ENCODE measurements at places on chromosomes 3 and 15.

GRCh38 chr3:72077473-72078259, 292.7 kb upstream of the PROK2 start:
- DNase-seq, result no peak

DNA sequence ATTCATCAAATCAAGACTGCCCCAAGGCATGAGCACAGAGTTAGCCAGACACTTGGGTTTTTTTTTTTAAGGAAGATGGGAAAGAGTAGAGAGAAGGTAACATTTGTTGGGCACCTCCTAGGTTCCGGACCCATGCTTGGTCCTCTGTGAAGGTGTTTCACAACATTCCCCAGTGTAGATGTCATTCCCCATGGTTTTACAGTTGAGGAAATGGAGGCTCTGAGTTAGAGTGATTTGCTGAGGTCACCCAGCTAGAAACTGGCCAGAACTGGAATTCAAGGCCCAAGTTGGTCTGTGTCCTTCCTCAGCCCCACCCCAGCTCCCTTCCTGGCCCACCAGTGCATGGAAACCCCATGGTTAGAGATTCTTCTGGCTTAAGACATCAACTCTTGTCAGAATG, 19.9 kb downstream of the WNT7A start:
- DNase-seq, result no peak

- DNase-seq, result no peak
Measured at GRCh38 chr3:192685801-192686200, 41.5 kb downstream of the FGF12 start.

GRCh38 chr3:129357616-129358015, 70.8 kb downstream of the EFCAB12 start:
- no peak for DNase-seq

- DNase-seq, result no peak
Measured at GRCh38 chr3:168088106-168088720, 7.5 kb downstream of the GOLIM4 start.

DNA sequence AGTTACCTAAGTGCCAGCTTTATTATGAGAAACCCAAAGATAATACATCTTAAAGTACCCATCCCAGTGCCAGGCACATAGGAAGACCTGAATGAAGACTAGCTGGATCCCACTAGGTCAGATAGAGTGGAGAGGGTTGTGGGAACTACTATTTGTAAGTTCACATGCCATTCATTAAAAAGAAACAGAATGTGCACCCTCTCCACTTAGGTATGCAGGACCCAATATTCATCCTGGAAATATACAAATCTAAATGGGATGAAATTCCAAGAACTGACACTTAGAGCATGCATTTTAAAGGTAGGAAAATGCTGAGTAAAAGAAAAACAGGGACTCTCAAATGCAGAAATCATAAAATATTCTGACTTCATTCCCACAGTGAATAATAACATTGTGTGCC, 14.3 kb downstream of the EOGT start:
- DNase-seq, result no peak

DNA sequence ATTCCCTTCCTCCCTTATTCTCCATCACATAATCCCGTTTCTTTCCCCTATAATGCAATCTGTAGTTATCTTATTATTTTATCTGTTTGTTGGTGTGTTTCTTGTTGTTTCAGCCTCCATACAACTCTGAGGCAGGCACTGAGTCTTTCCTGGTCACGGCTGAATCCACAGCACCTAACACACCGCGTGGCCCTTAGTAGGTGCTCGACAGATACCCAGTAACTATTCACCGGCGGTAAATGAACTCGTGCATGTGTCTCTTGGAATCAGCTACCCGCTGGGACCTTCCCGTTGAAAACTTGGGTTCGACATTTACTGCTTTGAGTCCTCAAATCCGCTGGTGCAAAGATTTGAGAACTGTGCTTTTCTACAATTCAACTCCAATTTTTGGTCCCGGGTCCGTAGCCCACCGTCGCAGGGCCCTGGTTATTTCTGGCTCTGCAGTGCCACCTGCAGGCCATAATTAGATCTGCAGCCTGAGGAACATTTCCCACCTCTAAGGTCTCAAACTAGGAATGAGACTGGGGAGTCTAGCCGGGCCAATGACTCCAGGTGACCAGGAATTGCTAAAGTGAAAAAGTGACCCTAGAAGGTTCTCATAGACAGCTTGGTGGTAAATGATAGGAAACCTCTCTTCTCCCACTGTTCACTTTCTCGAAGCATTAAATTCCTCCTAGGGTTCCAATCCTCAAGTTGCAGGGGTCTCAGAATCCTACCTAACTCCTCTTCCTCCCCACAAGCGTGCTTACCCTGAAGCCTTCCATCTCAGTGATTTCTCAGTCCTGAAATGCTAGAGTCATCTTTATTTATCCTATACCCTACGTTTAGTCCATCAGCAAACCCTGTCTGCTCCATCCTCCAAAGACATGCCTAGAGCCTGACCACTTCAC, 40.0 kb upstream of the TRH start:
- no peak for DNase-seq

DNA sequence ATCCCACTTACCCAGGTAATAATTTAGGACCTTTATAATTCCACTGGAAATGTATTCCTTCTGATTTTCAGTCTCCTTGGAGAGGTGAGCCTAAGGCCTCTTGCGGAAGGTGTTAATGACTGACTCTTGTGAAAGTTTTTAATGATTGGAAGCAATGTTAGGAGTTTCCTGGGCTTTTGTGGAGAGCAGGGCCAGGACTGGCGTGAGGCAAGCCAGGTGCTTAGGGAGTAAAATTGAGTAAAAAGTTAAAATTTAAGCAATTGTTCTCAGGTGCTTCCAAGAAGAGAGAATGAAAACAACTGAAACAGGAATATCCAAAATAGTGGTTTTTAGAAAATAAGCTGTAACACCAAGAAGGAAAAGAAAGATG, 130.6 kb upstream of the TGFBR2 start:
- no peak for DNase-seq

- DNase-seq, result no peak
Measured at GRCh38 chr15:82272154-82272553, 9.5 kb downstream of the SAXO2 start.

DNA sequence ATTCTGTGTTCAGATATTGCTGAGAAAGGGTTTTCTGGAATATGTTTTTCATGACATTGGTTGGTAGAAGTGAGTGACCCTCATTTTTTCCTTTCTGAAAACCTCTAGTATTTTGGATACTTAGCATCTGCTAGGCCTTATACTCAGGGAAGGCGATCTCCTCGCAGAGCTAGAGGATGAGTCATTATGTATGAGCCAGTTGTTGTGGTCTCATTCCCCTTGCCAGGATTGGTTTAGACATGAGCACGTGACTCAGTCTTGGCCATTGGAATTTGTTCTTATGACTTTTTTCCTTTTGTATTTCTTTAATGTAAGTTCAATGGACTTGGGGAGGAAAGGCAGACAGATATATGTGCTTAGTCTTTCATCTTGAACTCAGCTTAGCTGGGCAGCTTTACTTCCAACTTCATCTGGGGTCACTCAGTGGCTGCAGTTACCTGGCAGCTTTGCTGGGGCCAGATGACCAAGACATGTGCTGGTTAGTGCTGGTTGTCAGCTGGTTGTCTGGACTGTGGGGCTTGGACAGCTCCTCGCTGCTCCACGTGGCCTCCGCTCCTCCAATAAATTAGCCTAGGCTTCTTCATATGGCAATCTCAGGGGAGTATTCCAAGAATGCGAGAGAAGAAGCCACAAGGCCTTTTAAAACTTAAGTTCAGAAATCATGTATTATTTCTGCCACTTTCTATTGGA, 207.5 kb downstream of the IL20RB start:
- peak; percentile 20 for DNase-seq

DNA sequence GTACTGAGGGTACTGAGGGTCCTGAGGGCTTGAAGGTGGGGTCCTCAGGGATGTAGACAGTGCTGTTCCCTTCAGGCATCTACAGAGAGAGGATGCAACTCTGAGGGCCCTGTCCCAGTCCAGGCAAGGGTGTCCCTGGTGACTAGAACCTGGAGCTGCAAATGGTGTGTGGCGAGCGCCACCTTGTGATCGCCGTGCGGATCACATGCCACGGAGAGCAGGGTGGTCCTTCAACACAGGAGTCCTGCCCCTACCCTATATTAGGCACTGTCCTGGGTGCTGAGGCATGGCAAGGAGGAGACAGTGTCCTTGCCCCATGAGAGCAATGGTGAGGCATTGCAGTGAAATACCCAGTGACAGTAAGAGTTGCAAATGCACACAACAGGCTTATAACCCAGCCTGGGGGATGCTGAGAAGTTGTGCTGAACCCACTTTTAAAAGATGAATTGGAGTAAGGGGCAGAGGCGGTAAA, 23.6 kb downstream of the RHCG start:
- peak; percentile 8 for DNase-seq
